ENCODE measurements at places on chromosomes 4 and X. TPM values are rescaled to one million over a fixed set of nuclear protein-coding genes. Genes with fewer than 3 reads are reported as not detected.
A peak's percentile ranks its signal among the peaks of the same experiment; 100 is the strongest.

- no peaks in the 10 kb centered on the region for H3K36me3 ChIP-seq
- no peaks in the 10 kb centered on the region for H3K27me3 ChIP-seq
- no peak overlapping the region for H3K27ac ChIP-seq
- DNase-seq: no peak
- H3K4me1 ChIP-seq: no peaks in the 10 kb centered on the region
- H3K4me3 ChIP-seq: no peak overlapping the region
Measured at GRCh38 chr4:73815145-73815544, 21.3 kb upstream of the CXCL6 start.

Gene TMPRSS11F
- not detected for total RNA-seq

DNA sequence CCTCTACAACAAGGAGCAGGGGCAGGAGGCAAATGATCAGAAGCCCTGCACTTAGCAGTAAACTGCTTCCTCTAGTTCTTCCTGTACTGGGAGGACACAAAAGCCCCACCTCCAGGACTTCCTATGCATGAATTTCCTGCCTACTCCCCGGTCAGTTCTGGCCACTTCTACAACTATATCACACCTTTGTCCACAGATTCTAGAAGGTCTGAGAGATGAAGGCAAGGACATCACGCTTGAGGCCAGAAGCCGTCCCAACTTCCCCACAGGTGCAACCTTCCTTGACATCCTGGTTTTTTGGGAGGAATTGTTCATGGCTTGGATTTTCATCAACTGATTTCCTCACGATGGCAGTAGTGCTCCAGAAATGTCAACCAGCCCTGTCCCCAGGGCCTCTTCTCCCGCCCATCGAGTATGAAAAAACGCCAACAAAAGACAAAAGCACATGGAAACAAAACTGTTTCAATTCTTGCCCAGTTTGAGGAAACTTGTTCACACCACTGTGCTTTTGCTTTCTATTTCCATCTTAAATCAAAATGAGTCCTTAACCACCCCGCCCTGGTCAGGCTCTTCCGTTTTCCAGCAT lies 206.5 kb upstream of the STK26 start:
- peak overlapping the region; percentile 43 for H3K4me3 ChIP-seq
- peaks cover 6% of the 10 kb centered on the region for H3K4me1 ChIP-seq
- DNase-seq: no peak
- no peaks in the 10 kb centered on the region for H3K36me3 ChIP-seq
- H3K27me3 ChIP-seq: no peaks in the 10 kb centered on the region
- H3K27ac ChIP-seq: no peak overlapping the region

DNA sequence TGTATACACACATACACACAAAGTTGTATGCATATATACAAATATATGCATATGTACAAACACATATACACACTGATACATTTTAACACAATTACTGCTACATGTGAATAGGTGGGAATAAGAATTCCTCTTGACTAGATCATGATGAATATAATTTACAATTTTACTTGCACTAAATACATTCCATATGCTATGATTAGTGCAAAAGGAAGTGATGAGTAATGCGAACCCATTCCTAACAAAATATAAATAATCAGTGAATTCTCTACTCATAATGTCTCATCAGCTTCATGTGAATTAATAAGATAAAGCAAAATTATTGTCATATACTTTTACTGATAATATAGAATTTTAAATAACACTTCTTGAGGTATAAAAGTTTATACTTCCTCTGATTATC lies 1077.3 kb upstream of the PCDH10 start:
- H3K4me1 ChIP-seq: no peaks in the 10 kb centered on the region
- H3K36me3 ChIP-seq: no peaks in the 10 kb centered on the region
- H3K4me3 ChIP-seq: no peak overlapping the region
- no peak overlapping the region for H3K27ac ChIP-seq
- no peak for DNase-seq
- no peaks in the 10 kb centered on the region for H3K27me3 ChIP-seq

Gene MTMR8
- total RNA-seq: 4.9 TPM

GRCh38 chr4:153750197-153750817 lies 9.5 kb downstream of the RNF175 start:
- no peak overlapping the region for H3K27ac ChIP-seq
- peaks cover 8% of the 10 kb centered on the region for H3K4me1 ChIP-seq
- no peaks in the 10 kb centered on the region for H3K27me3 ChIP-seq
- peak; percentile 15 for DNase-seq

- H3K36me3 ChIP-seq: no peaks in the 10 kb centered on the region
- H3K4me3 ChIP-seq: no peak overlapping the region
- no peak overlapping the region for H3K27ac ChIP-seq
- no peaks in the 10 kb centered on the region for H3K27me3 ChIP-seq
Measured at GRCh38 chr4:57719456-57719855, 609.3 kb upstream of the IGFBP7 start.

Gene USP53
- 9.8 TPM for total RNA-seq

DNA sequence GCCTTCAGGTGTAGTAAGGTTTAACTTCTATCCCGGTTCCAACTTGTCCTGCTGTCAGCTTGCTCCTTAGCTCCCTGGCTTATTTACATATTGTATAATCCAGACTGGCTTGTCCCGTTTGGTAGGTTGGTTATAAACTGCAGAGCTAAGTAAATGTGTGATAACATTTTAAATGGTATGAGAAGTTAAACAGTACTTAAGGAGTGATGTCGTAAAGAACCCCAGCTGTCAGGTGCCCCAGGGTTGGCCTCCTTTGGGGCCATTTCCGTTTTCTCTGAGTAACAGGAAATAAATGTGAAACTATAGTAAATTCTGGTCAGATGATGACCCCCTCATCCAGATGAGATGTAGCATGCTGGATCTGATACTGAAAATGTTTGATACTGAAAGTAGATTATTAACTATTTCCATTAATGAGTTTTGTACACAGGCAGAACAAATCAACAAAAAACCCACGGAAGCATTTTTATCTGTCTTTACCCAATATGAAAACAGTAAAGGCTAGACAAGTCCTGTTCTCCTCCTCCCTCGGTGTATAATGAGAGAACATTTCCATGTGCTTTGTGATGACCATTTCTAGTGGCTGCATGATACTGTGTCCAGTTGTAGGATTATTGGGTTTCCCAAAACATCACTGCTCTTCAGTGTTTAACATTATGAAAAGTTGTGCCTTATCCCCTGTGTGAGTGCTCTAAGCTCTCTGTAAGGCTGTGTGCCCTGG lies 22.4 kb downstream of the GAB1 start:
- no peaks in the 10 kb centered on the region for H3K27me3 ChIP-seq
- DNase-seq: no peak
- no peaks in the 10 kb centered on the region for H3K36me3 ChIP-seq
- peaks cover 10% of the 10 kb centered on the region for H3K4me1 ChIP-seq
- H3K27ac ChIP-seq: no peak overlapping the region

DNA sequence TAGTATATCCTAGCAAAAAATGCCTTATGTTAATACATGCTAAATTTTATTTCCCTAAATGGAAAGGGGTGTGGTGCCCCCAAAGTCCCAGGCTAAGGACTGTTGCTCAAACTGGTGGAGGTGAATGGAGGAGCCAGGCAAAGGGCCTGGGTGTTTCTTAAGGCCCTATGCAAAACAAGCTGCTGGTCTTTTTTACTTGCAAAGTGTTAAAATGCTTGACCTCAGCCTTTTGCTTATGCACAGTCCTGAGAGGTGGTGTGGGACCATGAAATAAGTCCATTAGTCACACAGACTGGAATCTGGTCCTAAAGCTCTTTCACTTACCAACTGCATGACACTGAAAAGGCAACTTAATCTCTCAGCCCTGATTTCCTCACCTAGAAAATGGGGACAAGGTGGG lies 223.5 kb upstream of the MBNL3 start:
- no peak for DNase-seq
- H3K27ac ChIP-seq: no peak overlapping the region
- no peaks in the 10 kb centered on the region for H3K4me1 ChIP-seq
- no peaks in the 10 kb centered on the region for H3K36me3 ChIP-seq
- H3K4me3 ChIP-seq: no peak overlapping the region
- no peaks in the 10 kb centered on the region for H3K27me3 ChIP-seq

- H3K4me1 ChIP-seq: no peaks in the 10 kb centered on the region
- no peak overlapping the region for H3K27ac ChIP-seq
- DNase-seq: no peak
- no peaks in the 10 kb centered on the region for H3K27me3 ChIP-seq
- H3K4me3 ChIP-seq: no peak overlapping the region
Measured at GRCh38 chr4:101290654-101291053, 56.7 kb downstream of the PPP3CA start.

DNA sequence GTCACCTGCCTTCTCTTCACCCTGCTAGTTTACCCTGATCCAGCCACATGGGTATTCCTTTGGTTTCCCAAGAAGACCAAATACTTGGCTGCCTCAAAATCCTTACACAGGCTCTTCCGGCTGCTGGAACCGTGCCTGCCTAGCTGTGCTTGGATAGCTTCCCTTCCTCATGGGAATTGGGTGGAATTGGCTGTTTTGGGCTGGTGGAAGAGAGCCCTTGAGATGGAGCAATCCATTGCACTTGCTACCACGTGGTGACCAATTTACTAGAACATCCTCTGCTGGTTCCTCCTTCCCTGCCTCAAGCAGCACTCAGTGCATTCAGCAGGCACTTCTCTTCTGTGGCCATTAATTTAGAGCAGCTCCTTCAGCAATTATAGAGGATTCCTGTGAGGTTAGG lies 119.3 kb upstream of the AP1S2 start:
- no peak for DNase-seq
- H3K27ac ChIP-seq: no peak overlapping the region
- H3K36me3 ChIP-seq: no peaks in the 10 kb centered on the region
- H3K27me3 ChIP-seq: no peaks in the 10 kb centered on the region
- H3K4me1 ChIP-seq: no peaks in the 10 kb centered on the region

DNA sequence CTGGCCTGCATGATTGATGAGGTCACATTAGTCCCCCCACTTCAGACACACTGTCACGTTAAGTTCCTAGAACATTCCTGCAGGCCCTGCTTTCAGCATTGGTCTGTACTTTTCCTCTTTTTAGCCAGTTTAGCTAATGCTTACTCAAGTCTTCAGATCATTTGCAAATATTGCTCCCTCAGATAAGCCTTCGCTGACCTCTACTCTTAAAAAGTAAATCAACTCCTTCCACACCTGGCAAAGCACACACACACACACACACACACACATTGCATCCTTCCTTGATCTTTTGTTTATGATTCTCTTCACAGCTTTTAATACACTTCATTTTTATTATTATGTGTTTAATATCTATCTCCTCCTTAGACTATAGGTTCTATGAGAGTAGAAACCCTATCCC lies 31.4 kb downstream of the PARM1 start:
- H3K4me3 ChIP-seq: no peak overlapping the region
- H3K4me1 ChIP-seq: no peaks in the 10 kb centered on the region
- H3K36me3 ChIP-seq: no peaks in the 10 kb centered on the region
- DNase-seq: no peak
- H3K27ac ChIP-seq: no peak overlapping the region
- no peaks in the 10 kb centered on the region for H3K27me3 ChIP-seq

DNA sequence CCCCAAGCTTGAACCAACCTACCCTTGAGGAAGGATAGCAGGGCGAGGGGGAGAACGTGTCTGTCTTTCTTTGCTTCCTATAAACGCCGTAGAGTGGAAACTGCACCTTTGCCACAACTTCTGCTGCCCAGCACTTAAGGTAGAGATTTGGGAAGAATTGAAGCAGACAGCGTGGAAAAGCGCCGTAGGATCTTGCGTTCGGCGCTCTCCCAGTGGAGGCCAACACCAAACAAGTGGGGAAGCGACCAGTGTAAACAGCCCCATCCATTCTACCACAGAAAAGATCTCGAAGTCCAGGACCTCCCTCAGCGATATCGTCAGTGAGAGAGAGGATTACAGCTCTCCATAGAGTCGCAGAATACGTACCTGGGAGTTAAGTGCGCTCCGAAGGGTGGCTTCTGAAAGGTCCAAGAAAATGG lies 3.9 kb upstream of the NKX6-1 start:
- H3K36me3 ChIP-seq: no peaks in the 10 kb centered on the region
- H3K4me3 ChIP-seq: no peak overlapping the region
- peaks cover 56% of the 10 kb centered on the region for H3K27me3 ChIP-seq
- peaks cover 7% of the 10 kb centered on the region for H3K4me1 ChIP-seq

Gene GUCY1A1
- total RNA-seq: not detected

- no peaks in the 10 kb centered on the region for H3K4me1 ChIP-seq
- DNase-seq: no peak
- H3K36me3 ChIP-seq: no peaks in the 10 kb centered on the region
- H3K27me3 ChIP-seq: no peaks in the 10 kb centered on the region
Measured at GRCh38 chrX:135480076-135480475, 40.4 kb upstream of the INTS6L start.

DNA sequence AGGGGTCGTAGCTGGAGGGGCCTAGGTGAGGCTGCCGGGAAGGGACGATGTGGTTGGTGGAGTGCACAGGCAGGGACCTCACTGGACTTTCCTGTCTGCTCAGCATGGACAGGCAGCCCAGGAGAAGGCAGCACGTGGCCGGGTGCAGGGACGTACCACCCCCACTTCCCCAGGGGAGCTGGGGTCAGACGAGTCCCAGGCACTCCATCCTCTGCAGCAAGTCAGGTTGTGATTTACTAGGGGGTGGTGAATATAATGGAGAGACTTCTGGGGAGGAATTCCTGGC lies 1.5 kb upstream of the CTBP1 start:
- DNase-seq: no peak
- H3K36me3 ChIP-seq: no peaks in the 10 kb centered on the region
- H3K4me1 ChIP-seq: peaks cover 69% of the 10 kb centered on the region
- H3K4me3 ChIP-seq: peak overlapping the region; percentile 74

DNA sequence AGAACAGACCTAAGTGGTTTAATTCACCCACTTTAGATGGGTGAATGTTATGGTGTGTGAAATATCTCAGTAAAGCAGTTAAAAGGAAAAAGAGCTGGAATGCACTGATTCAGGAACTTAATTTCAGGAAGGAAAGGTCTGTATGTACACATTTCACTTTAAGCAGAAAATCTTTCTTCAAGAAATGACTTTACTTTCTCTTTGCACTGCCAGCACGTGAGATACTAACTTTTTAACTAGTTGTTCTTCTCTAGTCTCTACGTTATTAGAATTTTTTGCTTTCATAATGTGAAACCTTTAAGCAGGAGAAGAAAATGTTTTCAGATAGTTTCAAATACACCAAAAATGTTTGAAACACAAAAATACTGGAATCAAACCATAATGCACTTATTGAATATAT lies 18.8 kb downstream of the C4orf46 start:
- no peaks in the 10 kb centered on the region for H3K27me3 ChIP-seq
- no peak overlapping the region for H3K27ac ChIP-seq
- no peaks in the 10 kb centered on the region for H3K4me1 ChIP-seq
- no peak for DNase-seq

Data from CD8-positive, alpha-beta memory T cell (primary cell).